Non-pigmented ciliary epithelial cell (primary cell): ENCODE measurements at places on chromosomes 7 and 10.

DNA sequence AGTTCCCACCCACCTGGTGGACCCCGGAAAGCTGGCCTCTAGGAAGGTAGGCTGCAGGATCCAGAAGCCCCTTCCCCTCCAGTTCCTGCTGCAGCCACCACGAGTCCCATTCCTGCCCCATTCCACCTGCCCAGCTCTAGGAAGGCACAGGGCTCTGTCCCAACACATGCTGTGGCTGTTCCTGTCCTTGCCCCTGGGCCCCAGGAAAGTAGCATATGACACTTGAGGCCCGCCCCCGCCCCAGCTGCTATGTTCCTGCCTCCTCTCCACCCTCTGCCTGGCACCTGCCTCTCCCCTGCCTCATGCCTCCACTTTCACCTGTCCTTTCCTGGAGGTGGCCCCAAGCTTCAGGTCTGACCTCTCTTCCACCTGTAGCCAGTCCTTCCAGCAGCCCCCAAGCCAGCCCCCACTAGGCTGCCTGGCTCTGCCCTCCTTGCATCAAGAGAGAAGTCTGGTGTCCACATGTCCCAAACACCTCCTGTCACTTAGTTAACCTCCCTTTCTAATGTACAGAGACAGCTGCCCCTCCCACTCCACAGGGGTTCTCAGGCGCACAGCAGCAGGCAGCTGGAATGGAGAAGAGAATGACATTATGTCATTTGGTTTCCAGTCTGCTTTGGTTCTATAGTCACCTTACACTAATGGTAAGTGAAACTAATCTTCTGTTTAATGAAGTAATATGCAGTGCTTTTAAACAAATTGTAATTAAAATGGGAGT, 22.7 kb downstream of the YKT6 start:
- no peak for DNase-seq

DNA sequence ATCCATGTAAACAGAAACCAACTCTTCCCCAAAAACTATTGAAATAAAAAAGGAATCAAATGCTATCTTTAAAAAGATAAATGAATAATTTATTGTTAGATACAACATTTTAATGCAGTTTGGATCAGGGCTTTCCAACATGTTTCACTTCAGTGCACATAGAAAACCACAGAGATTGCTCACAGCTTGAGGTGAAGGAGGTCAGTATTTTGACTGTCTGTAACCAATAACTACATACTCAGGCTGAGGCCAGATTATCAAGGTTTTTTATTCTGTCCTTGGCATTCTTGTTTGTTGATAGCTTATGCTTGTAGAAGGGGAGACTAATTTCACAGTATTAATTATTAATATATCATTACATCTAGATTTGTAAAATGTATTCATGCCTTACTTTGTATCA, 195.5 kb downstream of the PRKG1 start:
- no peak for DNase-seq

DNA sequence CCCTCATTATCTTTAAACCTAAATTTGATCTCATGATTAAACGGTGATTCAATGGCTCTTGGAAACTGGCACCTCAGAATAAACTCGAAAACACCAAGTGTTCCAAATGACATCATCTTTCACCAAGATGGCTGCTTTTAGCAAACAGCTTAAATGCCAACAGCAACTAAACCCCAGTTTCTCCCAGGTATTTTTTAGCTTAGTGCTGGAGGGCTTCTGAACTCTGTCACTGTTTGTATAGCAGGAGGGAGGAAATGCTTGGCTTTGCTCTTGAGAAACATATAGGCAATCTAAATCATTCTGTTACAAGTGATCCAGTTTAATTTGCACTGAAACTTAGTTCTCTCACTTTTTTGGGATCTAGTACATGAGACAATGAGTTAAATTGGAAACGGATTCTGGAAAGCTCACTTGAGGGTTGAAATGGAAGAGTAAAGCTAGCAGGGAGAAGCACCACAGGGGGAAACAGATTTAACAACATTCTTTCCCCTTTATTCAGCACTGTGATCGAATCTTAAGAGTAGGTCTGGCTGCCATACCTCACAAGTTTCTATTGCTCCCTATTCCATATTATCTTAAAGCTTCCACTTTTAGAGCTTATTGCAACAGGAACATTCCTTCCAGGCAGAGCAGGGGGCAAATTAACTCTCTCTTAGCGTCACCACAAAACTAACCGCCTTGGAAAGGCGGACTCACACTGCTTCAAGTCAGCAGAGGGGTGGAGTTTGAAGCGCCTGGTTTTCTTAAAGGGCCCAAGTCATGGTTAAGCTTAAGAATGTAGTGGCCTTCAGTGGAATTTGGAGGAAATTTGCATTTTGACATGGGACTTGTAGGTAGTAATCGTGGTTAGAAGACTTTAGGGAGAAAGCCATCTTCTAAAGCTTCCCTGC, 1.8 kb upstream of the CCDC6 start:
- peak; percentile 82 for DNase-seq

DNA sequence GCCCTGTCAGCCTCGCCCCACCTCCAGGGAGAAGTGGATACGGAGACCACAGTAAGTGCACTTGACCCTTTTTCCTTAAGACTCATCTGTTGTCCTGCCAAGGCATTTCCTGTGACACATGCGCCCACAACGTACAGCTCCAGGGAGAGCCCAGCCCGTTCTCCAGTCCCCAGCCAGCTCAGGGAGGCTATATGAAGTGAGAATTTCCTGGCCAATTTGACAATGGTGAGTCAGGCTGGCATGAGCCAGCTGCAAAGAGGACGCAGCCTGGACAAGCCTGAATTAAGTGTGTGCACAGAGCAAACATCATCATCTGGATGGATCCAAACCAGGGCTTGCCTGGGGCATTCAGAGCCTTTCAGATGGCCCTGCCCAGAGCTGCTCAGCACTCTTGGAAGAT, 244.8 kb downstream of the KCNMA1 start:
- peak; percentile 84 for DNase-seq

GRCh38 chr7:121797657-121798452, 75.1 kb upstream of the PTPRZ1 start:
- DNase-seq, result no peak

GRCh38 chr7:102912742-102913141, at the start of gene LRRC17:
TSS of gene LRRC17 (plus strand) at chr7:102913000. CDS start at chr7:102933914, 20,914 bp downstream.
- no peak for DNase-seq

DNA sequence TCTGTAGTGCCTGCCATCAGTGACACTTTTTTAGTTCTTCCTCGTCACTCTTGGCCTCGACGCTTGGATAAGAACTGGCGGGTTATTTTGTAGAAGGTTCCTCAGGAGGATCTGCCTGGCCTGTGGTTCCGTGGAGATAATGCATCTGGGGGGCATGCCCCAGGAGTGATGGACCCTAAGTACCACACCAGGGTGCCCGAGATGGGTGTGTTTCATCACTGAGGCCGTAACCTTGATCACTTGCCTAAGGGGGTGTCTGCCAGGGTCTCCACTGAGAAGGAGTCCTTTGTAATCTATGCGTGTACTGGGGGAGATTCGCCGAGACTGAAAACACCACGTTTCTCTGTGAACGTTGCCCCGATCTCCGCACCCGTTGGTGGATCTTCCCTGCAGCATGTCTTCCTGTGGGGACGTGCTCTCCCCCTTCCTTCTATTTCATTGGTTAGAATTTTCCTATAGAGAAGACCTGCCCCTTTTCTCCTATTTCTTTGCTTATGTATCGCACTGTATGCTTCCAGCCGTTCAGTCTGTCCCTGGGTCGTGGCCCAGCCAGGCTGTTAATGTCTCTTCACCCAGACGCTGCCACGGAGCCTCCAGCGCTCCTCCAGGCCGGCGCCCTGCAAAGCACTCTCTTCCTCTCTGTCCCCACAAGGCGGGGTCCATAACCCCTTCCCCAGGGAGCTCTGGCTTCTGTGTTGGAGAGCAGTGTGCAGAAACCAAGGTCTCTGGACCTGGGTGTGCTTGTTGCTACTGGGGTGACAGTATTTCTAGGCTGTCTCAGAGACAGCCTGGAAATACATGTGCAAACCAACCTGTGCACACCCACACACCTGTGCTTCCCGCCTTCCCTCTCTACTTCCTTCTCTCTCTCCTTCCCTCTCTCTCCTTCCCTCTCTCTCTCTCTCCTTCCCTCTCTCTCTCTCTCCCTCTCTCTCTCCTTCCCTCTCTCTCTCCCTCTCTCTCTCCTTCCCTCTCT, 14.4 kb upstream of the DPYSL4 start:
- DNase-seq, result no peak

- DNase-seq, result no peak
Observed at GRCh38 chr7:47627580-47628283, 45.8 kb upstream of the TNS3 start.

GRCh38 chr7:99109108-99110051, 34.5 kb downstream of the SMURF1 start:
- DNase-seq, result no peak

GRCh38 chr7:151056666-151057505, 811 bp downstream of the CDK5 start:
- no peak for DNase-seq

- no peak for DNase-seq
Observed at GRCh38 chr10:71380841-71381240, 15.9 kb upstream of the CDH23 start.

- no peak for DNase-seq
Observed at GRCh38 chr10:543131-543530, 146.3 kb downstream of the DIP2C start.

GRCh38 chr7:43872406-43873110, 3.2 kb upstream of the MRPS24 start:
- peak; percentile 53 for DNase-seq

GRCh38 chr10:93600446-93601145, 439 bp downstream of the RBP4 start:
- no peak for DNase-seq

GRCh38 chr10:69865450-69865849, 63.7 kb downstream of the COL13A1 start:
- DNase-seq, result no peak

DNA sequence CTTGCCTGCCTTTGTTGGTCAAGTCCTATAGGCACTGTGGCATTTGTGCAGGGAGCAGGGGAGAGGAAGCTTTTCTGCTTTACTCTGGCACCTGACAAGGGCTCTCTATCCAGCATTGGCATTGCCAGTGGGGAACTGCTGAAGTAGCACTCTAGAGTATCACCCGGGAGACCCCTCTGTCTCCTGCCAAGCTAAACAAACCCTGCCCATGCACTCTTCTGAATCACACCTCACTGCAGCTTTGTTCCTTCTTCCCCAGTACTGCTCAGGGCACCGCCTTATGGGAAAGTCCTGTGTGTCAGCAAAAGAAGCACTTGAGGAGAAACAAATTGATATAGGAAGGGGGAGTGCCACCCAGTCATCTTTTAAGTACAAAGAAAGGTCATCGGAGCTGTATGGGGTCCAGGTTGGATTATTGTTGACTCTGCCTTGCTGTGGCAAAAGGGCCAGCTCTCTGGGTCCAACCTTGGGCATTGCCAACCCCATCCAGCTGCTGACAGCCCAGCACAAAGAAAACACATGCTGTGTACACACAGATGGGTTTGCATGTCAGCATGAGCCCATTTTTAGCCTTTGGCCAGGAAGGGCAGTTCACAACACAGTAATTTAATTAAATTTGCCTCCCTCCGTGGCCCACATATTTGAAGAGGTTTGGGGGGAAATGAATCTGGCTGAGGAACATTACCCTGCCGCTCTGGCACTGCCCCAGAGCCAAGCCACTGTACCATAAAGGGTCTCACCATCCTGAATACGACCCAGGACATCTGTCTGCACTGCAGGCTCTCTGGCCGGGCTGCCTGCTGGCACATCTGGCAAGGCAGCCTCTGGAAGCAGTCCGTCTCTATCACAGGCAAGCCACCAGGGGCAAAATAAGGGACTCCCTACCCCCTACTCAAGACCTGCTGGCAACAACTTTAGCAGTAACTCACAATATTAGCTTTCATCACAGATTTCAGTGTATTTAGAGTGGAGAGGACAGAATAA, 13.1 kb downstream of the LRRC4 start:
- DNase-seq, result no peak

DNA sequence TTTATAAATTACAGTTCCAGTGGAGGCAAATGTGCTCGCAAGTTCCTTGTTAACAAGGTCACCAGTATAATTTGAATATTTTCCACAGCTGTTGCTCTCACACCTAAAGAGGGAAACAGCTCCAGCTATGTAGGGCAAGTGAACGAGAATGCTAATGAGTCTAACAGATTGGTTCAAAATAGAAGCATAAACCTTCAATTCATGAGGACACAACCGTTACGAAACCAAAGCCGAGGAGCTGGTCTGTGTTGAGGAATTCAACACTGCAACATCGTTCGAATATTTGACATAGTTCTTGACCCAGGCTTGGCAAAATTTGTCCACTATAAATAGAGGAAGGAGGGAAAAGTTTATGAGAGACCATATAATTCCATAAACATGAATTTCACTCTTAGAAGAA, 161.3 kb downstream of the KLF6 start:
- no peak for DNase-seq

GRCh38 chr7:86785641-86786040, 141.9 kb downstream of the GRM3 start:
- no peak for DNase-seq

DNA sequence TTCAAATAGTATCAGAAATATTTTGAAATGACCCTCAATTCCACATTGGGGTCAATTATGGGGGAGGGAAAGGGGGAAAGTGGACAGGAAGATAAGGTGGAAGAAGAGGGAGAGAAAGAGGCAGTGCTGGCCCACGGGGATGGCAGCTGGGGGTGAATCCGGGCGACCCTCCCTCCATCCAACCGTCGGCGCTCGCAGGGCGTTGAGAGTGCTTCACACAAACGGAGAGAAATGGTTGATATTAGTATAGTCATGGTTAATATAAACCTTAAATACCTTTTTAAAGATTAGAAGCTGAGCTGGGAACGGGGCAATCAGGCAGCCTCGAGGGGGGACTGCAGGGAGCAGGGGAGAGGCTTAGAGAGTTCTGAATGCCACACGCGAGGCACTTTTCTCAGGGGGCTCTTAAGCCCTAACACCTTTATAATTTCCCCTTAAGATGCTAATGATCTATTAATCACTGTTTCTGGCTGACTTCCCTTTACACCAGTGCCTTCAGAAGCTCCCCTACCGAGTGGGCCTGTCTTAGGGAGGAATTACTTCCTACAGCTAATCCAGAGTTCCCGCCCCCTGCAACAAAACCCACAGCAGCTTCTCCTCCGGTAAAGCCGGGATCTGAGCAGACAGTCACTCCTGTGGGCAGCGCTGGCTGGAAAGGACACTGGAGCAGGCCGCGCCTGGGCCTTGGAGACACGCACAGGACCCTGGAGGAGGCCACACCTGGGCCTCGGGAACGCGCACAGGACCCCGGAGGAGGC, 39.5 kb downstream of the PRKAG2 start:
- DNase-seq, result no peak

GRCh38 chr7:35250452-35250851, 3.4 kb downstream of the TBX20 start:
- DNase-seq, result no peak

DNA sequence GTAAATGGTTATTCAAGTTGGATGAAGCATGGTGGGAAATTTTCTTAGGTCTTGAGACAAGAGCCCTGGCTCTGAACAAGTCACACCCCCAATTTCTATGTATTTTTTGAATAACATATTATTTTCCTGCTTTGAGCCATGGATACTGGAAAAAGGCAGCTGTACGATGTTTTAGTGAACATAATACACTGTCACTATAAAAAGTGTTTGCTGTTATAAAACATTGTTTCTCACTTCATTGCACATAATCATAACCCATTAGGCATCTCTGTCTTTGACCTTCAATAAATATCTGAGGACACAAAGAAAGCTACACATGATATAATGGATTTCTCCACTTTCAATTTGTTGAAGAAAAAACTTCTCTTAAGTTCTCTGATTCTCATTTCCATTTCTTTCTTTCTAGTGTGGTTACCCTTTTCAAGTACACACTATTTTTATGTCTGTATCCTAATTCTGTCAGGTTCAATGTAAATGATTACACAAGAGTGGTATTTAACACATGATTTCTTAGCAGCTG, 283.9 kb upstream of the SP8 start:
- no peak for DNase-seq

- DNase-seq, result no peak
Observed at GRCh38 chr10:25615926-25616325, 318.1 kb upstream of the MYO3A start.
